H1 (cell line): ENCODE measurements at places on chromosomes 11 and 22.

DNA sequence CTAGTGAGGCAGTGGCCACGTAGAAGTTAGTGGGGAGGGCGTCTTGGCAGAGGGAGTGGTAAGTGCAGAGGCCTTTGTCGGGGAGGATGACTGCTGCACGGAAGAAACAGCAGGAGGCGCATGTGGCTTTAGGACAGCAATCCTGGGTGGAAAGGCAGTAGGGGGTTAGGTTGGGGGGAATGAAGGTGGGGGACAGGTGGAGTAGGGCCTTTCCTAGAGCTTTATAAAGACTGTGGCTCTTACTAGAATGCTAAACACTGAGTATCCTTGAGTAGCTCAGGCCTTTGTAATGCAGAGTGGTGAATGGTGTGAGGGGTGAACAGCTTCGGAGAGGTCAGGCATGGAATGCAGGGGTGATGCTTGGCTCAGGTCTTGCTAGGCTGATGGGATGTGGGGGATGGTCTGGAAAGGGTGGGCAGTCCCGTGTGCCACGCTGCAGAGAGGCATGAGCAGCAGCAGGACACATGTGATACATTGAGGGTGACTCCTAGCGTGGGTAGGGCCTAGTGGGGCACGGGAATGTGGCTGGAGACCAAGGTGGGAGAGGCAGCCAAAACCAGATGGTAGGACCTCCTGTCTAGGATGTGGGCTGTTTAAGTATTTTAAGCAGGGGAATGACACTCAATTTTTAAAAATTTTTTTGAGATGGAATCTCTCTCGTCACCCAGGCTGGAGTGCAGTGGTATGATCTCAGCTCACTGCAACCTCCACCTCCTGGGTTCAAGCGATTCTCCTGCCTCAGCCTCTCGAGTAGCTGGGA lies 19.2 kb downstream of the AP2A2 start:
- no peaks in the 10 kb centered on the region for H3K27me3 ChIP-seq
- no peaks in the 10 kb centered on the region for H3K36me3 ChIP-seq
- H3K4me1 ChIP-seq = peaks cover 23% of the 10 kb centered on the region
- DNase-seq = peak; percentile 87

GRCh38 chr22:35051791-35052190 lies 14.2 kb upstream of the ISX start:
- no peaks in the 10 kb centered on the region for H3K4me1 ChIP-seq
- no peak overlapping the region for H3K4me3 ChIP-seq
- no peak for DNase-seq
- no peak overlapping the region for H3K27ac ChIP-seq

- no peaks in the 10 kb centered on the region for H3K27me3 ChIP-seq
- no peak overlapping the region for H3K27ac ChIP-seq
- DNase-seq = no peak
- no peaks in the 10 kb centered on the region for H3K4me1 ChIP-seq
- H3K4me3 ChIP-seq = no peak overlapping the region
Measured at GRCh38 chr11:57414612-57415212, 12.2 kb downstream of the SLC43A3 start.

DNA sequence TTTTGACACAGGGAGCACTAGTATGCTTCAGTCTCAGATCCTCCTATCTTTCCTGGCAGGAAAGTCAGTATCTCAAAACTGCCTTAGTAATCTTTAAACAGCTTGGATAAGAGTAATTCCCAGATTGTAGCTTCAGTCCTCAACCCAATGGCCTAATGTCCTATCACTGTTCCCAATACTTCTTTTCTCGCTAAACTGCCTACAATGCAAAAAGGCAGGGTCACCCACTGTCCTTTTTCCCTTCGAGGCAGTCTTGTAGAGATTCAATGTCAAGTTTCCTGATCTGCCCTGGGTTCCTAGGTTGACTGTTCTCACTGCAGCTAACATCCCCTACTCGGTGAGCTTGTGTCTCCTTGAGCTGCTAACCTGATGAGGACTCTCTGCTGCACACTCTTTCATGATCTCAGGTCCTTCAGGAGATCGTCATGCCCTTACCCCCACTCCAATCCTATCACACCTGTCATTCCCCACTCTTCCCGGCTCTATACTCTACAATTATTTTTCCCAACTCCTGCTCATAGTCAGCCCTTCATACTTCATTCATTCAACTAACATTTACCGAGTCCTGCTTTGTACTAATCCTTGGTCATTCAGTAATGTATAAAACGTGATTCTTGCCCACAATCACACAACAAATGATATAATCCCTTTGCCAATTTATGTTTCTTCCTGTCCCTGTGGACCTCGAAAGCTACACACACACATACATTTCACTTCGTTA lies 904 bp downstream of the C2CD3 start:
- peaks cover 7% of the 10 kb centered on the region; the same call in 1 of the 2 replicates for H3K4me1 ChIP-seq
- no peak for DNase-seq
- peak overlapping the region; percentile 78 for H3K4me3 ChIP-seq
- peaks cover 14% of the 10 kb centered on the region; the same call in 1 of the 2 replicates for H3K36me3 ChIP-seq
- no peak overlapping the region for H3K27ac ChIP-seq
- H3K27me3 ChIP-seq = no peaks in the 10 kb centered on the region

DNA sequence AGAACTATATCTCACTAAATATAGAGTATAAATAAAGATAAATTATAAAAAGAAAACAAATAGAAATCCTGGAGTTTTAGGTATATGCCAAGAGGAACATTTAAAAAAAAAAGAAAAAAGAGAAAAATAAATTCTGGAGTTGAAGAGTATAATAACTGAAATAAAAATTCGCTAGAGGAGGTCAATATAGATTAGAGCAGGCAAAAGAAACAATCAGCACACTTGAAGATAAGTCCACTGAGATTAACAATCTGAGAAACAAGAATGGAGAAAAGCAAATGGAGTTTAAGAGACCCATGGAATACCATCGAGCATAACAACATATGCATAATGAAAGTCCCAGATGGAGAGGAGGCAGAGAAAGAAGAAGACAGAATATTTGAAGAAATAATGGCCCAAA lies 14.3 kb upstream of the BEST1 start:
- H3K4me3 ChIP-seq = no peak overlapping the region
- DNase-seq = no peak
- H3K4me1 ChIP-seq = no peaks in the 10 kb centered on the region

GRCh38 chr11:37788141-37788877 lies 1190.3 kb upstream of the RAG2 start:
- no peak overlapping the region for H3K4me3 ChIP-seq
- no peaks in the 10 kb centered on the region for H3K36me3 ChIP-seq
- H3K27me3 ChIP-seq = no peaks in the 10 kb centered on the region
- no peak overlapping the region for H3K27ac ChIP-seq
- H3K4me1 ChIP-seq = no peaks in the 10 kb centered on the region
- no peak for DNase-seq

DNA sequence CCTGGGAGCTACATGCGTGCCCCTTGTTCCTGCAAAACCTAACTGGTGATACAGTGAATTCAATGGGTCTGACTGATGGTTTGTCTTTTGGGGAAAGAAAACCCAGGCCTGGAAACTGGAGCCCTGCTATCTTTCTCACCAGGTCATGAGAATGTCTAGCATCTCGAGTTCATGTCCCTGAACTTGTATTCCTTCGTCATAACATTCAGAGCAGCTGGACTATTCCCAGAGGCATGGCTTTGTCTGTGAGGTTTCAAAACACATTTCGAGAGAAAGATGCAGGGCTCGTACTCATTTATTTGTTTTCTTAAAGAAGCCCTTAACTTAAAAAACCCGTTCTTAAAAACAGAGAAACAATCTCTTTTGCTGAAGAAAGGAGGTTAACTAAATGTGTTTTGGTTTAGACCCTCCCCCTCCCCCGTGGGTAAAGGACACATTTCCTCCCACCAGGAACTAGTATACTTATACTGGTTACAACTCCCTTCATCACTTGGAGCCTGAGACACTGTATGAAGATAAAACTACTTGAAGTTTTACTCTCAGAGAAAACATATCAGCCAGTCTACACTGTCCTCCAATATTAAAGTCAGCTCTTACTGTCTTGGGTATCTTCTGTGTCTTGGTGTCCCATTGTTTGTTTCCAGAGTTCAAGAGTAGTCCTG lies 43.2 kb downstream of the ME3 start:
- no peaks in the 10 kb centered on the region for H3K4me1 ChIP-seq
- H3K27ac ChIP-seq = no peak overlapping the region
- no peak overlapping the region for H3K4me3 ChIP-seq
- H3K36me3 ChIP-seq = no peaks in the 10 kb centered on the region

DNA sequence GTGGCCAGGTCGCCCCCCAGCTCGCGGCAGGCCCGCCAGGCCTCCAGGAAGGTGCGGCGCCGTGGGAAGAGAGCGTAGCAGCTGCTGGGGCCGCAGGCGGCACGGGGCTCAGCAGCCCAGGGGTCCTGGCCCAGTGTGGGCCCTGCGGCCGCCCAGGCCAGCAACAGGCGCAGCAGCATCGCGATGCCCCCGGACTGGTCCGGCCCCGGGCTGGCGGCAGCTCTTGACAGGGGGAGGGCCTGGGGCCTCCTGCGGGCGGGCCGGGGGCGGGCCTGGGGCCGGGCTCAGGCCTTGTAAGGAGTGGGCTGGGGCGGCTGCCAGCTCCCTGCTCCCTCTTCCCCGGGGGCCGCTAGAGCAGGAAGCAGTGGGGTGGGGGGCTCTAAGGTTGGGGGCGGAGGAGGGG lies at the start of gene CD248:
CD248 (minus strand) TSS at position 196 of the 403 bp plus-strand sequence; CDS start at position 179, 17 bp downstream.
- H3K4me1 ChIP-seq = peaks cover 9% of the 10 kb centered on the region
- H3K27me3 ChIP-seq = no peaks in the 10 kb centered on the region
- no peak within 1 kb of the TSS for H3K4me3 ChIP-seq
- H3K36me3 ChIP-seq = no peaks in the 10 kb centered on the region
- no peak for DNase-seq
